Muscle of arm (tissue), 14 donors: ENCODE measurements at places on chromosomes 13 and 19. TPM values are rescaled to one million over a fixed set of nuclear protein-coding genes. Genes with fewer than 3 reads are reported as not detected.
A peak's percentile ranks its signal among the peaks of the same experiment; 100 is the strongest.

DNA sequence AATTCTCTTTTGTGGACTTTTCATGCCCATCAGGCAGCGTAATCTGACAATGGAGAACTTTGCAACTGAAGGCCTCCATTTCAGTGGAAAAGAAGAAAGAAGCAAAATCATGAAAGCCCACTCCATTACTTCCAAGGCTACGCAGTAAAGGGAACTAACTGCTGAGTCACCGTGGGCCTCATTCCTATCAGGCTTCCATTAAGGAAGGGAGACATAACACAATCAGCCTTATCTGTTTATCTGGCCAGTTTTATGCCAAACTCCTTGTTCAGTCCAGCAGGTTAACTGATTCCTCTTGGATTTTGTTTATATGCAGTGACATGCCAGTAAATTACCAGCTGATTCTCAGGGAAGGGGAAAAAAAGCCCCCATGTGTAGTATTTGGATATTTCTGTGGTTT, 56.8 kb upstream of the KATNAL1 start:
- no peak for DNase-seq

DNA sequence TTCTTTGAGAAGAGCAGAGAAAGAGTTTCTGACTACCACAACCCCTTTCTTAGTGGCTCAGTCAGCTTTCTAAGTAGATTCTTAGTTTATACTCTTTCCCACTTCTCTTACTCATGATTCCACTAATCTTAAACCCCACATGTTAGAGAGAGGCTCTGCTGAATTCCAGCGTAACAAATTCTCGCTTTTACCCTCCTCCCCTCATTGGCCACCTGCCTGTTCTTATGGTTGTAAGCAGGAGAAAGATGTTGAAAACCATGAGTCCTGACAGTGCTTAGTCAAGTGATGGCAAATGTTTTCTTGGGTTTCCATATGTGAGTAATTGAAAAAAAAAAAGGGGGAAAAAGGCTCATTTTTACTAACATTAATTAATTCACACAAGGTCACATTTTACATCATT, 125.9 kb downstream of the ZDHHC20 start:
- no peak for DNase-seq

DNA sequence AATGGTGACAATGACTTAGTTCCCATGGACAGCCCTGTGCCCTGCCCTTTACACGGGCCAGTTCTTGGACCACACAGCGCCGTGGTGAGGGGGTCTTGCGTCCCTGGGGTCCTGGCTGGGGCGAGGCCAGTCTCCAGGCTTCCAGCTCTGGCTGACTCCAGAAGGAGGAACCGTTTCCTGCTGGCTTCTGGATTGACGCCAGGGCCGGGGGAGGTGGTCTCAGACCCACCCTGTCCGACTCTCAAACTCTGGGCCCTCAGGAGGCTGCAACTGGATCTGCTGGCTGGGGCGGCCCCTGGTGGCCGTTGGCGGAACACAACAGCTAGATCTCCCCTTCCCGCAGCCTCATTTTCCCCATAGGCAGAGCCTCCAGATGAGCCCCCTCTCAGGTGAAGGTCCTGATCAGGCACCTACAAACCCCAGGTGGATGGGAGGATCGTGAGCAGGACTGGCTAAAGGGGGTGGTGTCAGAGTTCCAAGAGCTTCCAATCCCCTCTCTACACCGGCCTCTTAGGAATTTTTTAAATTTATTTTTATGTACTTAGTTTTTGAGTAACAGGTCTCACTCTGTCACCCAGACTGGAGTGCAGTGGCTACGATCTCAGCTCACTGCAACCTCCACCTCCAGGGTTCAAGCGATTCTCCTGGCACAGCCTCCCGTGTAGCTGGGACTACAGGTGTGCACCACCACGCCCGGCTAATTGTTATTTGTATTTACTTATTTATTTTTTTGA, 8.0 kb downstream of the CCDC194 start:
- DNase-seq = no peak

The PSG3 gene
- polyA plus RNA-seq = 0.09 TPM

The CALR3 gene
- polyA plus RNA-seq = not detected

- DNase-seq = no peak
Measured at GRCh38 chr13:53460796-53461195, 432.2 kb downstream of the OLFM4 start.

- DNase-seq = no peak
Measured at GRCh38 chr13:73803997-73804396, 330.2 kb downstream of the KLF12 start.

- DNase-seq = no peak
Measured at GRCh38 chr13:111880185-111880584, 186.8 kb upstream of the SOX1 start.

The SPACA4 gene
- polyA plus RNA-seq = not detected

The ZNF66 gene
- not detected for polyA plus RNA-seq

- DNase-seq = no peak
Measured at GRCh38 chr13:114103801-114104654, 28.4 kb downstream of the RASA3 start.

The DBP gene
- polyA plus RNA-seq = 4.2 TPM

DNA sequence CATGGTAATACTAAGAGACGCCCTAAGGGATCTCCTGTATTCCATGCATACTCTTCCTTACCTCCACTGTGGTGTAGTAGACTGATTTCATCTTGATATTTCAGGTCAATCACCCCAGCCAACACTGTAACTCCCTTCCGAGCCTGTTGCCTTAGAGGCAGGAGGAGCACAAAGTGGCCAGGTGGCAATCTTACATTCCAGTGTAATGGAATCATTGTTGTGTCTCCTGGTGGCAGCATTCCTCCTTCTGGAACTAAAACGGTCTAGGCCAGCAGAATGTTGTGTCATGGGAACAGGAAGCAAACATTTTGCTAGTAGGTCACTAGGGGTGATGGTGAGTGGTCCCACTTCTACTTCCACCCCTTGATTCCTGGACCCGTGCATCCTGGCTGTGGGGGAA, 405.7 kb upstream of the SLC10A2 start:
- DNase-seq = no peak

- DNase-seq = peak; percentile 95
Measured at GRCh38 chr19:45692187-45693105, at the start of gene QPCTL. TSS of gene QPCTL (plus strand) at chr19:45692666. CDS start at chr19:45692704, 38 bp downstream.

DNA sequence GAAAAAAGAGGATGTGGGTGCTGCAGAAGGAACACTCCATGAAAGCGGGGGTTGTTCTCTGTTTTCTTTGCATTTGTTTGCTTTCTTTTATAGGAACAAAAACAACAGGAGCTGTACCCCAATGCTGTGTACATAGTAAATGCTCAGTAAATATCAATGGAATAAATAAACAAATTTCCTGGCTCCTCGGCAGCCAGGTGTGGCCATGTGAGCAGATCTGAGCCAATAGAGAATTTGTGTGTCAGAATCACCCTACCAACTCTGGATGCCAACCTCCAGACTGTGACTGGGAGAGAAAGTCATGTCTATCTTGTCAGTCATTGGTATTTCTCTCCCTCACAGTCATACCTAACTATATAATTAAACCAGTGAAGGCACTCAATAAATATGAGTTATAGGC, 10.6 kb upstream of the CLPP start:
- no peak for DNase-seq

DNA sequence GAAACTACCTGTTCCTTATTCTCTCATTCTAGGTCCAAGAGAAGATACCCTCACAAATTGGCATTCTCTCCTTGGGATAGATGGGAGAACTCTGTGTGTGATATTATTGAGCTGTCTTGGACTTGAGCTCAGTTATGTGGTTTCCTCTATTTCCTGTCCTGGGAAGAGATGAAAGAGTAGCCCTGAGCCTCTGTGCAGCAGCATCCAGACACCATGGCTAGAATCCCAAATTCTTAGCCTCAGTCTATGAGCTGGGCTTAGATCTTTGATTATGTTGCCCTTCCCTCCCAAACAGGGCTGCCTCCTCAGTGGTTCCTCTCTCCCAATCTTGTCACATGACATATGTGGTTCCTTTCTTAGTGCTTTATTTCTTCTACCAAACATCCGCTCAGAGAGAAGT, 290.7 kb downstream of the SPRY2 start:
- DNase-seq = no peak

DNA sequence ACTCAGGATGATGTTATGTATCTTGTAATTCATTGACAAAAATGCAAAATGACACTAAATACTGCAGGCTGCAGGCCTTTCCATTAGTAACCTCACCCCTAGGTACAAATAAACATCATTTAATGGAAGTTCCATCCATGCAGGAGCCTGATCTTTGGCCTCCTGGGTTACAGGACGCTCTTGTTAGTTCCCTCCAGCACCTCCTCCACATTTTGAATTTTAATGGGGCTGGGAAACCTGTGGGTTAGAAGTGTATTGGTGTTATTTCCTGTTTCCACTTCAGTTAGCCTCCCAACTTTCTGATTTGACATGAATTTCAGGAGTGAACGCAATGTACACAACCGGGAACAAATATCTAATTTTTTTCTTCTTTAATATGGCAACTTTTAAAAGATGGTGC, 237.1 kb upstream of the ARGLU1 start:
- no peak for DNase-seq

The NCR1 gene
- not detected for polyA plus RNA-seq

DNA sequence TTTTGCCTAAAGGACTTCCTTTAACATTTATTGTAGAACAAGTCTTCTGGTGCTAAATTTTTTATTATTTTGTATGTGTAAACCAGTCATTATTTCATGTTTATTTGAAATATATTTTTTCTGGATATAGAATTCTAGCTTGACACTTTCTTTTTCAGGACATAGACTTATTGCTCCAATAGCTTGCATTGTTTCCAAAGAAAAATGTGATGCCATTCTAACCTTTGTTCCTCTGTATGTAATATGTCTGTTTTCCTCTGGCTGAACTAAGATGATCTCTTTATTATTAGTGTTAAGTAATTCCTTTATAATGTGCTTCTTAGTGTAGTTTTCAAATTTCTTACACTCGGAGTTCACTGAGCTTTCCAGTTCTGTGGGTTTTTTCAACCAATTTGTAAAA, 174.1 kb upstream of the STARD13 start:
- DNase-seq = no peak

GRCh38 chr13:79810669-79811068, 329.7 kb downstream of the NDFIP2 start:
- DNase-seq = no peak

The PRTN3 gene
- 1.1 TPM for polyA plus RNA-seq

GRCh38 chr19:29983568-29983967, 41.5 kb downstream of the URI1 start:
- no peak for DNase-seq

GRCh38 chr19:14305706-14306105, 75.5 kb upstream of the ADGRE5 start:
- no peak for DNase-seq

DNA sequence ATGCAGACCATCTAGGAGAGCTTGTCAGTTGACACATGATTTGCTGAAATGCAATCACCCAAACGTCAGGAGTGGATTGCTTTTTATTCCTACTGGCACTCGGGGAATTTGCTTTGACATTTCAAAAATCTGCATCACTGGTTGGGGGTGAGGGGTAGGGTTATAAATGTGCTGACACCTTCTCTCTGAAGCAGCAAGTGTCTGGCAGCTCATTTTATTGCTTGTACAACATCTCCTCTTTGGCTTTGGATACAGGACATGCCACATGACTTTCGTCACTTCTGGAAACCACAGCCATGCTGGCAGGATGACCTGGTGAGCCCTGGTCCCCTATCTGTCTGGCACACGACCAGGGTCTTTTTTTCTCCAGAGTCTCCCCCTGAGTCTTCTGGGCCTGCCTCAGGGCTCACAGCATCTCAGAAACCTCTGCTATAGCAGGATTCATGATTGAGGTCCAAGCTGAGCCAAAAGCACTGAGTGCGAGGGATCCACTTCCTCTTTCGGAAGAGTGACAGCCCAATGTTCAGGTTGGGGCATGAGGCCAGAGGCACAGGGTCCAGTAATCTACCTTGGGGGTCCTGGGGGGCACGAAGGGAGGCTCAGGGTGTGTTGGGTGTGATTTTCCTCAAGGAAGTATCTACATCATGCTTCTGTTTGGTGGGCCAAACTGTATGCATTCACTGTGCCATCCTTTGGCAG, 60.1 kb downstream of the HSPH1 start:
- no peak for DNase-seq

- DNase-seq = no peak
Measured at GRCh38 chr13:51457086-51457815, 4.4 kb upstream of the INTS6 start.

The LYPD5 gene
- 0.85 TPM for polyA plus RNA-seq

The CYP2B6 gene
- polyA plus RNA-seq = not detected

DNA sequence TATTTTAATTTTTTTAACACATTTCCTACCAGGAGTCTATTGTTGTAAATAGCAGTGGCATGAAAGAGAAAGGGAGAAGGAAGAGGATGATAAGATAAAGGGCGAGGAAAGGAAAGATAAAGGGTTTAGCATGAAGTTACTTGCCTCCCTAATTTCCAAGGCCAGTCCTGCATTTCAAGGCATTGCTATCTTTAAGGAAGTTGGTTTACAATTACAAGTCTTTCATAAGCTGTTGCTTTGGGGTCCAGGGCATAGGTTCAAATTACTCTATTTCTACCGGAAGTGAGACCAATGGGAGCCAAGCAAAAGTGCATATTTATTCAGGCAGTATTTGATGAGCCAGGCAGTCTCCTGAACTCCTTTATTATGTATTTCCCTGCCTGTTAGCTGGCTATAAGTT, 27.7 kb upstream of the UBL3 start:
- no peak for DNase-seq

The CTU1 gene
- 3.0 TPM for polyA plus RNA-seq

GRCh38 chr13:75312884-75313520, 169.0 kb downstream of the TBC1D4 start:
- no peak for DNase-seq

DNA sequence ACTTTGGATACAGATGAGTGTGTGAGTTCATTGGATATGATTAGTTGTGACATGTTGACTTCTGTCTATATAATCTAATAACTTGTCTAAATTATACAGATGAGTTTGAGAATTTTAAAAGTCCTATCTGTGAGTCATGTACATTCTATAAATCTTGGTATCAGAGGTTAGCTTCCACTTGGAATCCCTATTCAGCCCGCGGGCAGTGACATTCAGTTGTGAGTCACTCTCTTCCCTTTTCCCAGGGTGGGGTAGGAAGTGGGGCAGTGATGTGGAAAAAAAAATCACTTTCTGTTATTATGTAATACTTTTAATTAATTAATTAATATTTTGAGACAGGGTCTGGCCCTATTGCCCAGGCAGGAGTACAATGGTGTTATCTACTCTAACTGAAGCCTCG, 33.0 kb upstream of the ZNF808 start:
- no peak for DNase-seq

The ACP7 gene
- 0.13 TPM for polyA plus RNA-seq

- no peak for DNase-seq
Measured at GRCh38 chr13:91368101-91368500, 20.6 kb downstream of the MIR17HG start.
